ENCODE measurements at places on chromosomes 4 and X.

- DNase-seq: no peak
These were observed 2.7 kb downstream of the ABCD1 start for GRCh38 chrX:153727123-153727931.

DNA sequence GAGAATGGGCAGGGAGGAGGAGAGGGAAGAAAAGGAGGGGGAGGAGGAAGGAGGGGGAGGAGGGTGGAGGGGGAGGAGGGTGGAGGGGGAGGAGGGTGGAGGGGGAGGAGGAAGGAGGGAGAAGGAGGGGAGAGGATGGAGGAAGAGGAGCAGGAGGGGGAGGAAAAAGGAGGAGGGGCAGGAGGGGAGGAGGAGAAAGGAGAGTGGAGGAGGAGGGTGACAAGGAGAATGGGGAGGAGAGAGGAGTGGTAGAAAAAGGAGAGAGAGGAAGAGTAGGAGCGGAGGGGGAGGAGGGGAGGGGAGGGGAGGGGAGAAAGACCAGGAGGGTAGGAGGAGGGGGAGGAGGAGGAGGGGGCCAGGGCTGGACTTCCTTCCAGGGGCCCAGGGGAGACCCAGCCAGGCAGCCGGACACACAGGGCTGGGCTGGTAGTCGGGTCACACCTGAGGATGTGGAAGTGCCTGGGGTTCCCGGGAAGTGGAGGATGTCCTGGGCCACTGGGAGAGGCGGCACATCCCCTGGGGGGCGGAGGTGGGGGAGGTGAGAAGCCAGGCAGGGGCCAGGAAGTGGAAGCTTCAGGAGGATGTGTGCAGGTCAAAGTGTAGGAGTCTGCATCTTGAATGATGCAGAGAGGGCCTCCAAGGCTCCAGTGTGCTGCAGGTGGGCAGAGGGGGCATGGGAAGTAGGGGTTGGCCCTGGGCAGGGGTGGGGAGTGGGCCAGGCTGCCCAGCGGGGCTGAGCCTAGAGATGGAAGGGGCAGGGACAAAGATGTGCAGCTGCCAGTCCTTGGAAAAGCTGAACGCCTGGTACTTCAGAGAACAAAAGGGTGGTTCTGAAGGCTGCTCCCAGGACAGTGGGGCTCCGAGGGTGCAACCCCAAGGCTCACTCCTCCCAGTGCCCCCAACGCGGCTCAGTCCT, 18.8 kb downstream of the IL3RA start:
- DNase-seq: no peak

DNA sequence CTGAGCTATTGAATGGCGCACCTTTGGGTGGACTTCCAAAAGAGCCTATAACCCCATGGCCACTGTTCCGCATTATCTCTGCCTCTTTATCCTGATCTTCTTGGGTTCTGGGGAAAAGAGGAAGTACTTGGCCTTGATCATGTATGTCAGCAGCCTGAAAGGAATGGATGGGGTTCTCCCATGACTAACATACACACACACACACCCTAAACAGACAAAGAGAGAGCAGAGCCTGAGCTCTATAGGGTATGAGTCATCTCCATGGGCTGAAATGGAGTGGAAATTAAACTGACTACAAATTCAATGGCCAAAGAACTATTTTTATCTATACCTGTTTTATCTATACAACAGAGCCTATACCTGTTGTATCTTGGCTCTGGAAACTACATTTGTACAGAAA, 141.5 kb upstream of the MTMR8 start:
- no peak for DNase-seq

GRCh38 chr4:10173037-10173753, 56.6 kb upstream of the WDR1 start:
- no peak for DNase-seq

- DNase-seq: no peak
These were observed 5.4 kb downstream of the MEPE start for GRCh38 chr4:87838205-87838604.

- no peak for DNase-seq
These were observed 372.3 kb upstream of the F9 start for GRCh38 chrX:139158256-139158655.
